Sigmoid colon (tissue), 7 donors: ENCODE measurements at places on chromosomes 1 and 21. TPM values are rescaled to one million over a fixed set of nuclear protein-coding genes. Genes with fewer than 3 reads are reported as not detected.

Gene FGR
- 6.9 TPM for total RNA-seq

Gene TGFB2
- 6.3 TPM for total RNA-seq

Gene TAS1R1
- total RNA-seq = not detected

Gene LAD1
- not detected for total RNA-seq

Gene CD5L
- not detected for total RNA-seq

- no peaks in the 10 kb centered on the region for H3K27me3 ChIP-seq
- H3K36me3 ChIP-seq = no peaks in the 10 kb centered on the region
Observed at GRCh38 chr1:216902669-216903381, 179.6 kb upstream of the ESRRG start.

- no peaks in the 10 kb centered on the region for H3K27me3 ChIP-seq
- H3K4me1 ChIP-seq = no peaks in the 10 kb centered on the region
- no peak for DNase-seq
- no peak overlapping the region for H3K27ac ChIP-seq
Observed at GRCh38 chr1:181504399-181504842, 21.1 kb downstream of the CACNA1E start.

DNA sequence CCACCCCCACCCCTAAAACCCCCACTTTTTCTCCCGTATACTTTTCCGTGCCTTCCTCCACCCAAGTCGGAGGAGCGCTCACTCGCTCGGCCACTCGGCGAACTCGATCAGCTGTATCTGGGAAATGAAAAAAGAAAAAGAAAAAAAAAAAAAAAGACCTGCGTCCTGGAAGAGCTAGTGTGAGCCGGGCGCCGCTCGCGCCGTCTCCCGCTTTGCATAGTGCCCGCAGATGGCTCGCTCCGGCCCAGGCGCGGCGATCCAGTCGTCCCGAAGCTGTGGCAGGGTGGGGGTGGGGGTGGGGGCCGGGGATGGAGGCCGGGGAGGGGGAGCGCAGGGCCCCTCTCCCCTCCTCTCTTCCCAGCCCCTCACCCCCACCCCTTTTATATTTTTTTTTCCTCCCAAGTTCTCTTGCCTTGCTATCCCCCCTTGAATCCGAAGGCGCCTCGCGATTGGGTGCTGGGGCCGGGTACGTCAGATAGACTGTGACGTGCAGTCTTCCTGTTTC, 299 bp upstream of the PROX1 start:
- no peaks in the 10 kb centered on the region for H3K36me3 ChIP-seq
- peak; percentile 95 for DNase-seq
- peaks cover 44% of the 10 kb centered on the region for H3K27me3 ChIP-seq
- peak overlapping the region; percentile 64 for H3K4me3 ChIP-seq
- H3K27ac ChIP-seq = peak overlapping the region; percentile 85
- peaks cover 50% of the 10 kb centered on the region for H3K4me1 ChIP-seq

DNA sequence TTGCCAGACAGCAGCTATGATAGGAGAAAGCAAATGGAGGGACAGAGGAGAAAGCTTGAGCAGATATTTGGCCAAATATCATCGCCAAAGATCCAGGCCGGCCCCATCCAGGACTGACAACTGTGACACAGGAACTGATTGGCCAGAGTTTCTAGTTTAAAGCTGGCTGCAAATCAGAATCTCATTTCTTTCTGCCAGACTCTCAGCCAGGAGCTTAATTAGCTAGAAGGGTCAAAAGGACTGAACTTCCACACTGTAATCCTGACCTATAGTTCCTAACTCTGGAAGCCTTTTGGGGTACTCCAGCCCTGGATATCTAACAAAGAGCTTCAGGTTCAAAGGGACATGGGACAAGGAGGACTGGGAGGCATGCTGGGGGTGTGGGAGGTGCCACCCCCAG, 106.7 kb upstream of the GNG12 start:
- H3K4me1 ChIP-seq = no peaks in the 10 kb centered on the region
- no peaks in the 10 kb centered on the region for H3K36me3 ChIP-seq
- no peak overlapping the region for H3K27ac ChIP-seq
- no peak overlapping the region for H3K4me3 ChIP-seq
- no peaks in the 10 kb centered on the region for H3K27me3 ChIP-seq
- DNase-seq = no peak

DNA sequence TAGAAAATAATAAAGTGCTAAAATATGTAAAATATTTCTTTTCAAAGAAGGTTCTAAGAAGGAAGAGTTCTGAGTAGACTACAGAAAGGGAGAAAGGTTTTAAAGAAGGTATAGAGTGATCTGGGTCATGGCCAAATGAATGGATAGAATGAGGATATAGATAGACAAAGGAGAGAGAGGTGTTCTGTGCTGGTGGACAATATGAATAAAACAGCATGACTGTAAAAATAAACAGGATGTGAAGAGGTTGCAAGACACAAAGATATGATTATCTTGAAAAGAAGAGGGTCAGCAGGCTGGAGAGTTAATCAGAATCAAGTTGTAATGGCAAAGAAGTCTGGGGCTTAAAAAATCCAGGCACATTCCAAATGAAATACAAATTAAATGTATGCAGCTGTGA, 86.7 kb upstream of the GNG4 start:
- DNase-seq = no peak
- H3K27me3 ChIP-seq = no peaks in the 10 kb centered on the region
- H3K4me1 ChIP-seq = no peaks in the 10 kb centered on the region
- H3K4me3 ChIP-seq = no peak overlapping the region
- no peak overlapping the region for H3K27ac ChIP-seq
- H3K36me3 ChIP-seq = no peaks in the 10 kb centered on the region

- H3K4me1 ChIP-seq = peaks cover 4% of the 10 kb centered on the region
- no peak overlapping the region for H3K27ac ChIP-seq
Observed at GRCh38 chr21:29256126-29256910, 42.4 kb upstream of the BACH1 start.

DNA sequence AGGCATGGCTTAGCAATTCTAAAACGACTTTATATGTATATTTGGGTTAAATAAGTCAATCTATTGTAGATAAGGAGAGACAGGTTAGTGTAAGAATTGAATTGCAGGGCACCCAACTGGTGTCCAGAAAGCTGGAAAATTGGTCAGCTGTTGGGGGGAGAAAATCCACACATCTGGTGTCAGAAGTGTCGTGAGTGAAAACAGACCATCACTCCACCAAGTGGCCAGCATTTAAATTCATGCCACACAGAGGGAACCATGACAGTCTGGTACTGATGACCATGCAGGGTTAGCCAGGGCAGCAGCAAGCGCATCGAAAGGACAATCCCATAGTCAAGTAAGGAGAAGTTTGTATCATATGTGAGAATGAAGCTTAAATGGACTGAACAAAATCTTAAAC, 11.7 kb downstream of the LAX1 start:
- no peaks in the 10 kb centered on the region for H3K36me3 ChIP-seq
- H3K27ac ChIP-seq = no peak overlapping the region
- no peak overlapping the region for H3K4me3 ChIP-seq
- no peak for DNase-seq

- peaks cover 34% of the 10 kb centered on the region for H3K4me1 ChIP-seq
- H3K4me3 ChIP-seq = no peak overlapping the region
- peak overlapping the region; percentile 65 for H3K27ac ChIP-seq
- no peaks in the 10 kb centered on the region for H3K27me3 ChIP-seq
- no peaks in the 10 kb centered on the region for H3K36me3 ChIP-seq
- peak; percentile 75 for DNase-seq
Observed at GRCh38 chr1:20477348-20478056, 8.5 kb downstream of the CAMK2N1 start.

GRCh38 chr1:8364528-8365442, 46.9 kb downstream of the SLC45A1 start:
- H3K27ac ChIP-seq = peak overlapping the region; percentile 93
- H3K4me3 ChIP-seq = no peak overlapping the region
- peaks cover 75% of the 10 kb centered on the region for H3K4me1 ChIP-seq
- peak; percentile 94 for DNase-seq
- no peaks in the 10 kb centered on the region for H3K27me3 ChIP-seq

DNA sequence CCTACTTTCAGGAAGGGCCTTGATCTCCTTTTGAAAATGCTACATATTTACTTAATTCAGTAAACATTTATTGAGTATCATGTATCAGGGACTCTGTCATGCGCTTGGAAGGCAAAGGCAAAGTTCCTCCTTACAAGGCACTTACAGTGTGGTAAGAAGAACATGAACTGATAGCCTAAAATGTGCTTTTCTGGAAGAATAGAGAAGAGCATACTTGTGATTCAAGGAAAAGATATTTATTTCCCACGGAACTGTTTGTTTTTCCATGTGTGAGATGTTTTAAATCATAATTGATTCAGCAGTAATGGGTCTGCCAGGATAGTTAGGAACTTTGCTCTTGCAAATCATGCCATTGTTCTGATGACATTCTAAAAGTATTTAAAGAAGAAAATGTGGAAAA, 110.1 kb upstream of the ZNHIT6 start:
- no peaks in the 10 kb centered on the region for H3K27me3 ChIP-seq
- H3K27ac ChIP-seq = no peak overlapping the region
- no peaks in the 10 kb centered on the region for H3K4me1 ChIP-seq
- H3K36me3 ChIP-seq = no peaks in the 10 kb centered on the region
- no peak overlapping the region for H3K4me3 ChIP-seq

GRCh38 chr1:115624859-115625258, 16.9 kb upstream of the VANGL1 start:
- H3K27ac ChIP-seq = no peak overlapping the region
- H3K4me3 ChIP-seq = no peak overlapping the region
- H3K36me3 ChIP-seq = no peaks in the 10 kb centered on the region
- DNase-seq = no peak

DNA sequence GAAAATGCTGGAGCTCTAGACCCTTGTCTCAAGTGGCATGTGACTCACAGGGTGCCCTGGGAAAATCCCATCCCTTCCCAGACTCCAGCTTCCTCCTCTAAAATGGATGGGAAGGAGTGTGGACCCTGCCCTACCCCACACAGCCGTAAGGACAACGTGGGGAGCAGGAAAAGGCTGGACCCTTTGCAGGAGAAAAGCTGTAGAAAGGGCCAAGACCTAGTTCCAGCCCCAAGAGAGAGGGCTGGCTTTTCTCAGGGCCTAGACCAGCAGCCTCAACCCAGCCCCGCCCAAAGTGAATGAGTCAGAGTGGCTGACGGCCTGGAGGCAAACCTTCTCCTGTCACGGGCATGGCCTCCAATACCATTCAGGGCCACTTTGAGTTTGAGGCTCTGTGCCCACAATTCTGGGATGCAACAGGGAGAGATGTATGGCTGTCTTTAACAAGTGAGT, 1.1 kb downstream of the LAMB3 start:
- H3K36me3 ChIP-seq = no peaks in the 10 kb centered on the region
- no peaks in the 10 kb centered on the region for H3K27me3 ChIP-seq
- no peak for DNase-seq
- H3K27ac ChIP-seq = no peak overlapping the region
- H3K4me1 ChIP-seq = no peaks in the 10 kb centered on the region
- no peak overlapping the region for H3K4me3 ChIP-seq

- H3K27me3 ChIP-seq = no peaks in the 10 kb centered on the region
- no peaks in the 10 kb centered on the region for H3K36me3 ChIP-seq
- no peak for DNase-seq
- H3K4me3 ChIP-seq = no peak overlapping the region
- no peak overlapping the region for H3K27ac ChIP-seq
- H3K4me1 ChIP-seq = no peaks in the 10 kb centered on the region
Observed at GRCh38 chr1:118300808-118301207, 115.8 kb upstream of the SPAG17 start.

- no peaks in the 10 kb centered on the region for H3K36me3 ChIP-seq
- no peak overlapping the region for H3K4me3 ChIP-seq
- no peak for DNase-seq
- H3K27me3 ChIP-seq = no peaks in the 10 kb centered on the region
Observed at GRCh38 chr1:119226913-119227312, 86.5 kb upstream of the WARS2 start.

DNA sequence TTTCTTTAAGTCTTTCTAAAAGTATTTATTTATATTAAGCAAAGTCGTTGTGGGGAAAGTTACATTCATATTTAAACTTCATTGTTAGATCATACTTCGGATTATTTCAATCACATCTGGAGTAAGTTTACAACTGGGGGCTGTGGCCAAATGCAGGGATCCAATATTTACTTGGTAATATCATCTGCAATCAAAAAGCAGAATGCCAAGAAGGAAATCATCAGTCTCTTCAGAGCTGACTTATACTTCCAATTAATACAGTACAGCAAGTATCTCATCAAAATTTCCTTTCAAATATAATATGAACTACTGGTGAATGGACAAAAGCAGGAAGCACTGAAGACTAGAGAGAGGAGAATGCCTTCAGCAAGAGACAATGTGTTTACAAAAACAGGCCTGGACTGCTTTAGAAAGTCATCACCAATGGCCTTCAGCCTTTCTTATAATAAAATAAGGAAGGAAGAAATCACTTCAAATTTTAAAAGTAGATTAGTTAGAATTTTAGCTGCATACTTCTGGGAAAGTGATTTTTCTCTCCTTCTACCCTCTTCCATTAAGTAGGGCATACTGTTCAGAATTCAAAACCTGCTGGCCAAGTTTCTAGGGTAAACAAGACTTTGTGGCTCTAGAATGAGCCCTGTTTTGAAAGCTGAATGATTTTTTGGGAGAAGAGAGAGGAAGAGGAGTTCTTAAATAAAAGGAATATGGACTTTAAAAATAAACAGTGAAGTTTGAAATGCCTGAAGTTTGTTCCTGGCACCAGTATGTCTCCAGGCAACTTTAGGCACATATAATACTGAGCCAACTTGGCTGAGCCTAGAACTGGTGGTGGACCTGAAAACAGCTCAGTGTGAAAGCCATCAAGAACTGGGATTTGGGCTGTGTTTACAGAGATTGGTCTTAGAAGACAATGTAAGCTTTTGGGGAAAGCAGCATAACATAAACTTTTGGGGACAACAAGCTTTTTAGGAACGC, 22.2 kb upstream of the MYOC start:
- H3K27me3 ChIP-seq = no peaks in the 10 kb centered on the region
- DNase-seq = no peak
- peaks cover 17% of the 10 kb centered on the region for H3K4me1 ChIP-seq
- no peak overlapping the region for H3K4me3 ChIP-seq
- peak overlapping the region; percentile 40 for H3K27ac ChIP-seq
- H3K36me3 ChIP-seq = no peaks in the 10 kb centered on the region

DNA sequence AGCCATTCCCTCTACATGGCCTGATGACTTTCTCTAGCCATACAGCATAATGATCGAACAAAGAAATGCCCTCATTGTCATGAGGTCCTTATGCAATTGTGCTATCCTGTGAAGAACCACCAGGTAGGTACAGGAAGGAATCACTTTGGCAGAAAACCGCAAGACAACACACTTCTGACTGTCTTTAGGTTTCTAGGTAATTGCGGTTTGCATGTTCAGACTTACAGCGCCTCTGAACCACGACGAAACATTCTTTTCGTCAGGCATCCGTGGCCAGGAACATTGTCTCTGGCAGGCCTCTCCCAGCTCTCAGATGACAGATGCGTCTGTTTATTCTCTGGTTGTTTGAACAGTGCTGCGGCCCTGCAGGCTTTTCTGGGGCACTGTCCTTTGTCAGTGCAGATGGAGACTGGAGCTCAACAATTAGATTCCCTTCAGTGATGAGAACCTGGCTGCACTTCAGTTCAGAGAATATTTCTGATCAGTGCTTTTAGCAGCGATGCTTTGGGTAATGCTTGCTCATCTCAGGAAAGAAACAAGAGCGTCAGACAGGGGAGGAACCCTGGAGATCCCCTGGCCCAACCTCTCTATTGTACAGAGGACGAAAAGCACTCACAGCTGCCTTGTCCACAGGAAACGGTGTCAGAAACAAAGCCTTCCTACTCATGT, 63.4 kb downstream of the B3GALT5 start:
- no peak overlapping the region for H3K4me3 ChIP-seq
- H3K27ac ChIP-seq = peak overlapping the region; percentile 89
- DNase-seq = peak; percentile 91
